Pons (tissue), 1 donor: ENCODE measurements at places on chromosomes 6 and 20.

GRCh38 chr6:169173532-169174268 is 79.9 kb downstream of the THBS2 start:
- no peak for DNase-seq

DNA sequence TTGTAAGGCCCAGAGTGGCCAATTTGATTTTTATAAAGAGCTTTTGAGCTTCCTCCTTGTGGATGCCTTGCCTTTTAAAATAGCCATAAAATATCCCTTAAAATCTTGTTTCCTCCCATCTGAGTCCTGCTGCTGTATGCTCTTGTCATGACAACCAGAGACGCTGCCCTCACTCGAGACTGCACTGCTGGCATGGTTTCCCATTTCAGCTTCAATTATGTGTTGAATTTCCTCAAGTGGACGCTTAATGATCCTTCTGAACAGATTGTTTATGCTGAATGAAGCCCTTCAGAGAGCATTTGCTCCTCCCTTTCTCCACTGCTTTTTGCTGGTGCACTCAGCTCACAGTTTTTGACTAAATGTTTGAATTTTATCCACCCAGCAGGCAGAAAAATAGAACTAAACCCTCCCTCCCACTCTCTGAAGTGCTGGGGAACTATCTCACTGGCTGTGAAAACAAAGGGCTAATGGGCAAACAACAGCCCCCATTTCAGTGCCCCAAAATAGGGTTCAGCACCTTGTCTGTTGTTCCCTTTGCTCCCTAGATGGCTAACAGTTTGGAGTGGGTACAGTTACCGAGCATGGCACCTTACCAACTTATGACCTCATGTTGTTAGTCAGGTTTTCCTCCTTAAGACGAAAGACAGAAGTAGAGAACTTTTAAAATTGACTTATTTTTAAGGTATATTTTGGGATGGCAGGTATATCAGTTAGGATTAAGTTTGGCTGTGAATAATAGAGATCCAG is 45.5 kb upstream of the RNF8 start:
- no peak for DNase-seq

- DNase-seq = no peak
Measured at GRCh38 chr20:44031001-44031574, 116.4 kb downstream of the TOX2 start.

DNA sequence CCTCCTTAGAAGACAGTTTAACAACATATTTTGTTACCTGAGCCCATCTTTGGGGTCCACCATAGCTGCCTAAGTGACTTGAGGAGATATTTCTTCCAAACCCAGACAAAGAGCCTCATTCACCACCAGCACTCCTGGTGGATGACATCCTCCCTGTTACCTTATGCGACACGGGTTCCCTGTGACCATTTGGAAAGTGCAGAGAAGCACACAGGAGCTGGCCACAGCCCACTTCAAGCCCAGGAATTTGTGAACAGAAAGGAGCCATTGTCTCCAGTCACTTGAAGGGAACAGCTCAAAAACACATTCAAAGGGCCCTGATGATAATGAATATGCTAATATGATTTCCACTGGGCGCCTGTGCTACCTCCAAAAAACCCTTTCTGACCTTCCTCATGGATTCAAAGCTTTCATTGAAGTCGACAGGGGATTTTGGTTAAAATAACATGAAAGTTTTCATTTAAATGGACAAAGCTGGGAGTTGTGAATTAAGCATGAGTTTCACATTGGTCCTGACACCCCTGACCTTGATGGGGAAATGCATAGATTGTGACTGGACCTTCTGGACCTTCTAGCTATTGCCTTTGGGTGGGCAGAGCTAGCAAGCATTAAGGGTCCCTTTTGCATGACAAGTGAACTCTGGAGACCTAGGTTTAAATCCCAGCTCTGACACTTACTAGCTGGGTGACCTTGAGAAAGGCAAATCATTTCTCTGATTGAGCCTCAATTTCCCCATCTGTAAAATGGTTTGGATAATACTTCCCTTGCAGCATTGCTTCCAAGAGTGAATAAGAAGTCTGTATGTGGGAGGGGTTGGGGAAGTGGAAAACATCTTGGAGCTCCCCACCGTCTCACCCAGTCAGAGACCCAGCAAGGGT is 83.3 kb upstream of the SIRPA start:
- peak; percentile 89 for DNase-seq

DNA sequence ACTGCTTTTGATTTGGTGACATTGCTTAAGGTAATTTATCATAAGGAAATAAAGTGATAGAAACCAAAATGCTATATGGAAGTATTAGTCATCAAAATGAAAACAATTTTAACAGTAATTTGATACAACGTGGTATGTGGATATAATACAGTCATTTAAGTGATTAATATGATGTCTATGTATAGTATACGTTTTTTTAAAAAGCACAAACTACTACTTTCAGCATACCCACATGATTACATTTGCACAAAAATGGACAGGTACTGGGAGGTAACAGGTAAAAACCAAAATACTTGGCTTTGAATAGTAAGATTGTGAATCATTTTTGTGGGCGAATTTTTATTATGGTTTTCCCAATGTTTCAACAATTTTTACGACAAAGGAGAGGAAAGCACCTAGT is 97.6 kb downstream of the OGFRL1 start:
- no peak for DNase-seq

- no peak for DNase-seq
Measured at GRCh38 chr6:124970243-124970642, 8.0 kb downstream of the RNF217 start.

GRCh38 chr6:39905640-39905975 is 28.7 kb downstream of the MOCS1 start:
- no peak for DNase-seq

- DNase-seq = no peak
Measured at GRCh38 chr6:138194287-138194686, 24.0 kb downstream of the PBOV1 start.

- DNase-seq = no peak
Measured at GRCh38 chr20:12243327-12243726, 325.6 kb downstream of the BTBD3 start.

- no peak for DNase-seq
Measured at GRCh38 chr6:142903812-142904211, 41.2 kb downstream of the HIVEP2 start.

DNA sequence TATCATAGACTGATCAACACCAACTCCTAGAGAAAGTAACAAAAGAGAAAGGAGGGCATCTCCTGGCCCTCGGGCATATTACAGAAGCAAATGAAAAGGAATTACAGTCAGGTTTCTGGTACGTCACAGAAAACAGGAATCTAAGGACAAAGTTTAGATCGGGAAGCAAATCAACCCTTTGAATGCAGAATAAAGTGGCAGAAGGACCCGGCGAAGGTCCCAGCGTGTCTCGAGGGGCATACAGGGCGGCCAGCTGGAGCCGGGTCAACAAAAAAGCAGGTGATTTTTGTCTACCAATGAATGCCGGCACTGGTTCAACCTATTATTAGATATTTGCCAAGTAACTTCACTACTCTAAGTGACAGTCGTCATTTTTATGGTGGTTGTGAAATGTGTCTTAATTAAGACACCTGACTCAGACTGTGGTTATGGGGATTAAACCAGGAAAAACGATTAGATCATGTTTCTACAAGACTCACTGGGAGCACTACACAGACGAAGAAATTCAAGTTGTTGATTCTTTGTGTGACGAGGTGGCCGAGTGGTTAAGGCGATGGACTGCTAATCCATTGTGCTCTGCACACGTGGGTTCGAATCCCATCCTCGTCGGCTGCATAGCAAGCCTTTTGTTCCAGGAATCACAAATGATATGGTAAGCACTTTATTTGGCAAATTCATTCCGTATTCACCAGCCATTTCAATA is 12.4 kb upstream of the ZSCAN9 start:
- DNase-seq = peak; percentile 58

DNA sequence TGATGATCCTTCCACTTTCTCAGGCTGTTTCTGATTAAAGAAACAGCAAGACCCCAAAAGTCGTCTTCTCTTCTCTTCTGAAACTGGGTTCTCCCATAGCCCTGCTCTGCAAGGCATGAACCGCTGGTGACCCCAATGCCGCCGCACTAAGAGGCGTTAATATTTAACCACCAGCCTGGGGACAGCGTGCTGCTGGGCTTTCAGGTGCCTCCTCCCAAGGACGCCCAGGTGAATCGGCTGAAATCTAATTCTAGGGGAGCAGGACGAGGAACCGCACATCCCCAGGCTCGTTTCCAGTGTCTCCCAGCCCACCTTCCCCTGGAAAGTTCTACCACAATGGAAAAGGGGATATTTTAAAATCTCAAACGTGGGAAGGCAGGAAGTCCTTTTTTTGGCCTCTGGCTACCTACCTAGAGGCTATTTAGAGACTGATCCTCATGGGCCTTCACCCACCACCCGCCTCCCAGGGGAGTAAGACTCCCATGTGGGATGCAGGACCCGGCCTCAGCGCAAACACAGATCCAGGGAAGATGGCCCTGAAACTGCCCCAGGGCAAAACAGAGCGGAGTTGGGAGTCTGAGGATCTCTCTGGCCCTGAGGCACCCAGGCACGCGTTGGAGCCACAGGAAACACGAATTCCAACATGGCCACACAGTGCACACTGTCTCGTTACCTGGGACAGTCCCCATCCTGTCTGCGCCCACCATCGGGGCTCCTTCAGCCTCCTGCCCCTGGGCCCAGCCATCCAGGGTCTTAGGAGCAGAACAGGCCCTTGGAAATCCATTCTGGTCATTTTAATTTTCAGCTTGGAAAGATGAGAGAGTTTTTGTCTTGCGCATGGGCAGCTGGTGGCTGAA is 56.2 kb downstream of the BMP7 start:
- DNase-seq = no peak
